ENCODE measurements at places on chromosomes 3 and 15.
A peak's percentile ranks its signal among the peaks of the same experiment; 100 is the strongest.

- no peak for DNase-seq
Observed at GRCh38 chr3:29412110-29412509, 131.2 kb downstream of the RBMS3 start.

GRCh38 chr3:141355242-141355641 is 13.1 kb upstream of the ZBTB38 start:
- DNase-seq: no peak

- peak; percentile 49 for DNase-seq
Observed at GRCh38 chr15:74901612-74902063, 5.0 kb downstream of the FAM219B start.

DNA sequence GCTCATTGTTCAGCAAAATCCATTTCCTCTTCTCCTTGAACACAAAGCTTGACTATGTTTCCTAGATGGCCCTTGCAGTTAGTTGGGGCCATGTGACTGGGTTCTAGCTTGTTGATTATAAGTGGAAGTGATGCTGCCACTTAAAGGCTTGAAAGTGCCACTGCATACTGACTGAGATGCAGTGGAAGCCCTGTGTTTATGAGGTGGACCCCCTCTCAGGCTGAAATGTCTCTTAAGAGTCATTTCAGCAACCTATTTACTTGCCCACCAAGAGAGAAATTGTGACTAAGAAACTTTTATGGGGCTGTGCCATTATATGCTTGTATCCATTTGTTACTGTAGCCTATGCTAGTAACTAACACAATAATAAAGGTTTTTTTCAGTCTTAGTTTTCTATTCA is 8.4 kb upstream of the ANP32A start:
- peak; percentile 22 for DNase-seq

GRCh38 chr15:25767356-25768151 is 95.6 kb downstream of the ATP10A start:
- DNase-seq: no peak

- no peak for DNase-seq
Observed at GRCh38 chr15:87917480-87917879, 339.1 kb downstream of the NTRK3 start.

DNA sequence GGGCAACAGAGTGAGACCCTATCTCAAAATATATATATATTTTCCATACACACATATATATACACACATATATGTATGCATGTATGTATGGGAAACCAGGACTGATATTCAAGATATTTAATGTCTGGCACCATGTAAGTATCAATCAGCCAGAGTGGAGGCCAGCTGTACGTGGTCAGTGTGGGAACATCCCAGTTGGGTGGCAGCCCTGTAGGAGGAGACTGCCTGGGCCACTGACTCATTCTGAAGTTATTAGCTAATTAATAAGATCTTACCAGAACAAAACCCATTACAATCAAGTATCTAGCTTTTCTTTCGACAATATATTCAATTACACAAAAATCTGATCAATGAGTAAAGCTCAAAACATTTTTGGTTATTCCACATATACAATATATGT is 85.1 kb upstream of the OCA2 start:
- peak; percentile 3 for DNase-seq

- DNase-seq: no peak
Observed at GRCh38 chr15:39783244-39783820, 691 bp upstream of the FSIP1 start.

- no peak for DNase-seq
Observed at GRCh38 chr3:134822090-134822489, 27.0 kb downstream of the EPHB1 start.

GRCh38 chr3:115634052-115634451 is 10.7 kb downstream of the GAP43 start:
- DNase-seq: no peak

- no peak for DNase-seq
Observed at GRCh38 chr15:68032672-68033071, 21.4 kb upstream of the PIAS1 start.

GRCh38 chr3:126523745-126524428 is at the start of gene CHST13:
TSS of gene CHST13 (plus strand) at chr3:126524155. CDS start at chr3:126524333, 178 bp downstream.
- peak; percentile 50 for DNase-seq

- peak; percentile 64 for DNase-seq
Observed at GRCh38 chr15:80484333-80484864, 80.2 kb downstream of the ARNT2 start.

DNA sequence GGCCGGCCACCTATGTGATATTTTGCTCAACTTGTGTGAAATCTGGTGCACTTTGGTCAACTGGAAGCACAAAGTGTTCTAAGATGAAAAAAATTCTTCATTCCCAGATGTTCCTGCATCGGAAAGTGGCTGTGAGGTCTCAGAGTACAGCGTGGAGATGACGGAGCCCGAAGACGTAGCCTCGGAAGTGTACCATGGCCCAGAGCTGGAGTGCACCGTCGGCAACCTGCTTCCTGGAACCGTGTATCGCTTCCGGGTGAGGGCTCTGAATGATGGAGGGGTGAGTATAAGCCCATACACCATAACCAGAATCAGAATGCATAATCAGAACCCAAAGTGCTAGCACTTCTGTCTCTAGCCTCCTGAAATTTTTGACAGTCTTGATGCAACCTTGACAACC is 104.3 kb downstream of the GHSR start:
- DNase-seq: no peak

DNA sequence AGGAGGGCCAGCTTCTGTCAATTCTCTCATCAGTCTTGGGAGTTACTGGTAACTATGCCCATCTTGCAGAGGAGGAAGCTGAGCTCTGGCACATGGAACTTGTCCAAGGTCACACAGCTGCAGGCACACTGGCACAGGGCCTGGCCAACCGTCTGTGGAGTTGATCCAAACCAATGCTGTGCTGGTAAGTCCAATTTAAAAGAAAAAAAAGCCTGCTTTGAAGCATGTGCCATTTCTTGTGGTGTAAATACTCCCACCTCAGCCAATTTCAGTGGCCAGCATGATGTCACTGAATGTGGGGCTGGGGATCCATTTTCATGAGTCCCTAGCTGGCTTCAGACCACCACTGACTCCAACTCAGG is 83.4 kb downstream of the CHSY1 start:
- no peak for DNase-seq

DNA sequence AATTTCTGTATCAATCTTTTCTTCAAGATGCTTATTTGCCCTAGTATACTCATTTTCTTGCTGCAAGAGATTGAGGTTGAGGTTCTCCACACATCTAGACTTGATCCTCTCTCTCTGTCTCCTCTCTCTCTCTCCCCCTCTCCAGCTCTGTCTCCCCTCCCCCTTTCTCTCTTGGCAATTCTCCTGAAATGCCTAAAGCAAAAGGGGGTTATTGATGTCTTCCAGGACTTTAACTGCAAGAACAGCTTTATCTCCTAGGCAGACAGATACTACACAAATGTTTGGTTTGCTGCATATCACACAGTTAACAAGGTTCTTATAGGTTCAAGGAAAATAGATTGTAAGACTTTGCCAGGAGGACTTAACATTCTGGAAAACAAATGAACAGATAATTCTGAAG is 52.1 kb downstream of the TMEM212 start:
- no peak for DNase-seq

- DNase-seq: peak; percentile 80
Observed at GRCh38 chr3:8964436-8965370, 1.4 kb upstream of the RAD18 start.

GRCh38 chr3:132134611-132135010 is 99.8 kb upstream of the CPNE4 start:
- DNase-seq: peak; percentile 93

DNA sequence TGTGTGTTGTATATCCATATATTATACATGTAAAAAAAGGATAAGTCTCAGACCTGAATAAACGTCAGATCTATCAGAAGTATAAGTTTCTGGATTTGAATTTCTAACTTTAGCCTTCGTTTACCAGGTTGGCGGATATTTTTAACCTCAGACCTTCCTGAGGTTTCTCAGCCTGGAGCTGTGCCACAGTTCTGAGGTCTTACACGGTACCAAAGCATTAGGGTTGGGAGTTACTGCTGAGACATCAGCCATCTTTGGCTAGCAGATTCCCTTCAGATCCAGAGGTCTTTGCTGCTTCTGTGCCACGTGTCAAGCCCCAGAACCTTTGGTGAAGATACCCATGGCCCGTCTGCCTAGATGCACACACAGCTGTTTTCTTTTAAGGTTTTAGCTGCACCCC is 84.7 kb downstream of the PPP2R3A start:
- DNase-seq: no peak

DNA sequence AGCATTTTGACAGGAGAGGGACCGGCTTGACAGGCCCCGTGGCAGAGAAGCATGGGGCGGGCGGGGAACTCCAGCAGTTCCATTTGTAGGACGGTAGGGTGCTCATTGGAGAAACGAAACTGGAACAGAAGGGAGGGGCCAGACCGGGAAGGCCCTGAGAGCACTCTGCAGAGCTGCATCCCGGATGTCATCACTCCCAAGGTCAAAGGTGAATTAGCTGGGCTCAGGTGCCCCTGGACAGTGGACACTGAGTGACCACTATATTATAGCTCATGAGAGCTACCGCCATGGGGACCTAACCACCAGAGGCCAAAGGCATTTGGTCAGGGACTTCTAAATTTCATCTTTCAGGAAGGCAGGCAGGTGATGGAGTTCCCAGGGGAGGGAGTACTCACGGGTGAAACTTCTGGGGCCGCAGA is 7.3 kb downstream of the CSRNP1 start:
- DNase-seq: no peak

- peak; percentile 94 for DNase-seq
Observed at GRCh38 chr3:126267169-126267975, 87.0 kb upstream of the ALDH1L1 start.

DNA sequence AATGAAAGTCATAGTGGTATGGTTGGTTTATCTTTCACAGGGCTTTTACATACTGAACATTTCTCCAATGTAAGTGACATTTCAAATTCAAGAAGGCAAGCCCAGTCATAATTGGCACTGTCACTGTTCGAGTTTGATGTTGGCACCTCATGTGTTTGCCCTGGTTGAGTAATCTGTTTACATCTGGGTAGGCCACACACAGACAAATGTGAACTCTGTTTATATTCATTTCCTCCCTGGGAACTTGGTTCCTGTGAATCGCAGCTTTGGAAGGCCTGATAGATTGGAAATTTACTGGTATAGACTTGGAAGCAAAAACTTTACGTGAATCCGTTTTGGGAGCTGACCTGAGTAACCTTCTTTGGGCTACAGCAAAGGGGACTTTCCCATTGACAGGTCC is 395.2 kb upstream of the AZI2 start:
- DNase-seq: no peak

DNA sequence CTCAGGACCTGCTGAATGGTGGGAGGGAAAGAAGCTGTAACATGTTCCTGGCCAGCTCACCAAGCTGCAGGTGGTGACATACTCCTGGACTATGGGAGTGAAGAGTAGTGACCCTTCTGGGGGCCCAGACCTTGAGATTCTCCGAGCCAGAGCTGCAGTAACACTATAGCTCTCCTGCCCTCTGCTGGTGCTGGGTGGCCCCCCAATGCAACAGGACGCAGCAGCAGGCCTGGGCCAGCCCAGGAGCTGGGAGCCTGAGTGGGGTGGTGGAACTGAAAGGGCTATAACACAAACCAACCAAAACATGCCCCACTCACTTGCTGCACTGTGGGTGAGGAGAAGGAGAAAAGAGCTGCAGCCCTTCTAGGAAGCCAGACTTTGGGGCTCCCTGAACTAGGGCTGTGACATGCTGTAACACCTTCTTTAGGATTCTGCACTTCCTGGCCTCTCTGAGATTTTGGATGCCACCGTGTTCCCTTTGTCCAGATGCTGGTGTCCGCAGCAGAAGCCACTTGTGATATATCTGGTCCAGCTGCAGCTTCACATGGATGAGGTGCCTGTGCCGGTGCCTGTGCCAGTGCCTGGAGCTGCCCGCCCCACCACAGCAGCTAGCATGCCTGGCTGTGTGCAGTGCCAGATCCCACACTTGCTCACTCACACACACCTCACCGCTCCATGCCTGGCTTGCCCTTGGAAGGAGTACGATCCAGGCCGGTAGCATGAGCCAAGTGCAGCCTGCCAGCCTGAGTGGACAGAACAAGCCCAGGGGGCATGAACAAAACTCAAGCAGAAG is 636.8 kb upstream of the KCNMB2 start:
- DNase-seq: no peak

DNA sequence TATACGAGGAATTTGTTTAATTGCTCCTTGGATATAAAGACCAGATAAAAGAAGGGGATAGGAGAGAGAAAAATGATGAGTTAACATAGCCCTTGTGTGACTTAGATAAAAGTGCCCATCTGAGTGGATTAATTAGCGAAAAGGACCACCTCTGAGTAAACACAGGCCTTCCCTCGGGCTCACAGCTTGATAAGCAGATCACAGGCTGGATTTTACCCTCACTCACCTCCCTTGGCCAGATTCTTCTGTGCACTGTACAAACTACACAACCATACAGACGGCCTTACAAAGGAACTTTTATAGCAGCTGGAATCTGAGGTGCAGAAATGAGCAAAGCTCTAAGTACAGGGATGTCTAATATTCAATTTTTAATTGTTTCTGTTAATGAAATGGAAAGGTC is 112.4 kb upstream of the STT3B start:
- no peak for DNase-seq

DNA sequence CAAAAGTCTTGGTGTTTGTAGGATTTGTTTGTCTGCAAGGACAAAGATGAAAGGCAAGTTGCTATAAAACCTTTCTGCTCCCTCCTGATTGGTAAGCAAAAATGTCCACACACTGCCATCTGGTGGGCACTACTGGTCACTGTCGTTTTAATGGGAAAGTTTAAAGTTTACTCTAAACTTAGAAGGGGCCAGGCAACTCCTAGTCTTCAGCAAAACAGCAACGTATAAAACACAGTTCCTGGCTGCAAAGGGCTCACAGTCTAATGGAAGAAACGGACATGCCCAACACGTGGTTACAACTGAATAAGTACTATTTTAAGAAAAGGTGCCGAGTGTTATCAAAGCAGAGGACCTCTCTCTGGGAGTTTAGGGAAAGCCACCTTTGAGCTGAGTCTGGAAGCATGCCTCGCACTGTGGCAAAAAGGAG is 23.7 kb upstream of the TPRG1 start:
- peak; percentile 54 for DNase-seq

- DNase-seq: no peak
Observed at GRCh38 chr3:190528706-190529105, 14.8 kb downstream of the IL1RAP start.

GRCh38 chr3:119034256-119035013 is at the start of gene IGSF11:
TSS of gene IGSF11 (minus strand) at chr3:119034846. CDS start at chr3:119034582, 264 bp downstream.
- DNase-seq: peak; percentile 39

- no peak for DNase-seq
Observed at GRCh38 chr15:72725446-72725845, 39.4 kb downstream of the BBS4 start.

- no peak for DNase-seq
Observed at GRCh38 chr15:28105224-28105791, 6.2 kb upstream of the OCA2 start.

DNA sequence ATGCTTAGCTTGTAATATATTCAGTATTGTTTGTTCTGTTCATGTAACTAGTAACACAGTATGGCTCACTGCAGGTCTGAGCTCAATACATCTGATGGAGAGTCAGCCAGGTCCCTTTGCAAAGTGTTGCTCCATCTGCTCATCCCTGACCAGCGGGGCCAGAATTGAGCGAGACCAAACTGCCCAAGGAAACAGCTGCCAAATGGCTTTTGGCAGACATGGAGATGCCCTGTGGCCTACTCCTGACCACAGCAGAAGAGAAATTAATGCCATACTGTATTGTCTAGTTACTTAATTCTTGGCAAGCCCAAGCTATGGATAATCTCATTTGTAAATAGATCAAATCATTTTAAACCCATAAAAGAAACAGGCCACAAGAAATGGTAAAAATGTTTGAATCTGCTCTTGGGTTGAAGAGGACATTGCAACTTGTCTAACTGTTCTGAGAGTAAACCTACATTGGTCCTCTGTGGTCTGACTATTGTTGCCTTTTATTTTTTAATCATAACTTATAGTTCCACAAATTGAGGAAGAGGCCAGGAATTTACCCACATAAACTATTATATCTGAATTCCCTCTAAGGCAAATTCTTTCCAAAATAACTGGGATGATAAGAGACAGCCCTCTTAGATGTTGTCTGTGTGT is 209.5 kb downstream of the EBLN2 start:
- DNase-seq: no peak
